ENCODE measurements at places on chromosomes 1 and 21. TPM values are rescaled to one million over a fixed set of nuclear protein-coding genes. Genes with fewer than 3 reads are reported as not detected.

DNA sequence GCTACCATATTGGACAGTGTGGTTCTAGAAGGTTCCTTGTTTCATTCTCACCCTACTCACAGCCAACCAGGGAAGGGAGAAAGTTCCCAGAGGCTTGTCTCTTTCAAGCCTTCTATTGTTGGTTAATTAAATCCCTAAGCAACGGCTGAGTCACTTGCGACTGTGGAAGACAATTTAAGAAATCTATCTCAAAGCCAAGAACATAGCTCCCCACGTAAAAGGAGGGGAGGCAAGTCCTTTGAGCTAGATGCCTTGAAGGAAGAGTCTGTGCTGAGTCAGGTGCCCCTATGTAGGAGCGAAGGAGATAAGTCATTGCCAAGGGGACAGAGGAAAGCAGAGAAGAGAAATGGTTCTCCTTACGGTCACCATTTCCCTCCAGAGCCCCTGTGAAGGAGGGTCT is 79.4 kb upstream of the PPP2R5A start:
- DNase-seq: no peak

DNA sequence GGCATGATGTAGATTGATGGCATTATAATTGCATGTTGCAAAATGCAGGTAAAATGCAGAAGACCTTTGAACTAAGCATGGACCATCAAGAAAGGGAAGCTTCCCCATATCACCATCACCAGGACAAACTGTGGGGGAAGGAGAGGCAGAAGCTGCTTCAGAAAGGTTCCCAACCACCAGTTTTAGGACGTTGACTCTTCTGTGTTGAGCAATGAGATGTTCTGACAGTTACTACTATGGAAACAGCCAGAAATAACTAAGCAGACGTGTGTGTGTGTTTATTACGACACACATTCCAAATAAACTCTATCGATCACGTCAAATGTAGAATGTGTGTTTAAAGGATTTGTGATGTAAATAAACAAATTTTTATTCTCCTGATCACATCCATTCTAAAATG is 110.2 kb upstream of the PLD5 start:
- no peak for DNase-seq

DNA sequence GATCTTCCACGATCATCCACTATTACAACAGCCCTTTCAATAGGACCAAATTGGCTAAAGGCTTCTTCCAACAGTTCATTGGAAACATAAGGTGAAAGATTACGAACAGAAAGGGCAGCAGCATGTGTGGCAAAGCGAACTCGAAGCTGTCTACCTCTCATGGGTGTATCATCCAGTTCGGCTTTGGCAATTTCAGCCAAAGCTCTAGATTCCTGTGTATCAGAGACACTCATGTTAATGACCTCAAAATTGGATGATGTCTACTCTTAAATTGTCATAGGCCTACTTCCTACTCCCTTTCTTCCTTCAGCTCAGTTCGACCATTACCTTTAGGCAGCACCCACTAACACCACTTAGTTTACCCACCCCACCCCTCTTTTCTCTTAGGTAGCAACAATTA is 2.2 kb downstream of the SFPQ start:
- DNase-seq: no peak

The ZNF593OS gene
- total RNA-seq: not detected

All from right atrium auricular region (tissue), 2 donors.